ENCODE measurements at places on chromosomes 3 and 15.

- no peak for DNase-seq
These were observed 29.4 kb downstream of the DLG1 start for GRCh38 chr3:197269024-197269423.

DNA sequence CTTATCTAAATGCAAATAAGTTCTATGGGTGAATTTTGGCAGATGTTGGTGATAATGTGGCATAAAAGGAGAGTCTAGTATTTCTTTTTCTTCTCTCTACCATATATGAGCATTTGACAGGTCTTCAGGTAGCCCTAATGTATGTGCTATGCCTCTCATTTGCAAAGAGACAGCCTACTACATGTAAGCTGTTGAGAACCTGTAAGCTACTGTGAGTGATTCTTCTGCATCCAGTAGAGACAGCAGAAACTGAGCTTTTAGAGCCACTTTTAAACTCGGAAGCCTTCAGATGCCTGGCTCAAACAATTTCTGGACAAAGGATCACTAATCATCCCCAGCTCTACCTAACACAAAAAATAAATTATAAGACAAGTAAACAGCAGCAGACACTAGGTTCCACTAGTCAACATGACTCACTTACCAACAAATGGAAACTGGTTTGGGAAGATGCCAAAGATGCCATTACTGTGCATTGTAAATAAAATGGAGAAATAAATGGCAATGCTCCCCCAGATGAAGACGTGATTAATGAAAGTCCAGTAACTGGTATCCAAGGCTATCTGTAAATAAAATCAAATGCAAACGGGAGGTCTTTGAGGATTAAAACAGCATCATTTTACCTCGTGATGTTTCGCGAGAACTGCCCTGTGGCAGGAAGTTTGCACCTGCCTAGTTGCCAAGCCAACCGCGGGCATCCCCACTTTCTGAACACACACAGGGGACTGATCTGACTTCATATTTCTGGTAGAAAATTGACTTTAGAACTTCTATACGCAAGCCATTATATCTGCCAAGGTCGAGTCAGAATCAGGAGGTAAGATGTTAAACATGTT is 245.3 kb downstream of the DTWD1 start:
- DNase-seq, result no peak

DNA sequence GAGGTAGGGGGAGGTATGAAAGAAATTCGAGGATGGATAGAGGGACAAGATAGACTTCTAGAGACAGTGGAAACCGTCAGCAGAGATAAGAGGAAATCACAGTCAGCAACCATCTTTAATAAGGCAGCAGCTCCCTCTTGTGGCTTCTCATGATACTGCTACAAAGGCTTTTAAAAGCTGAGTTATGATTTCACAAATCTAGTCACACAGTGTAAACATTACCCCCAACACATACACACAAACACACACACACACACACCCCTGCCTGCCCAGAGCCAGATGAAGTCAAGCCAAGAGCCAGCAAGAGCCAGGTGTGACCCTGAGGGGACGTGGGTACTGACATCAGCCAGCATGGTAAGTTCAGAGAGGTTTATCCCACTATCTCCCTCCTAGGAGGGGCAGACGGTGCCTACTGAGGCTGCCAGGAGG is 18.9 kb upstream of the TGM5 start:
- peak; percentile 45 for DNase-seq

GRCh38 chr3:193743702-193744047 is 150.7 kb downstream of the OPA1 start:
- no peak for DNase-seq

DNA sequence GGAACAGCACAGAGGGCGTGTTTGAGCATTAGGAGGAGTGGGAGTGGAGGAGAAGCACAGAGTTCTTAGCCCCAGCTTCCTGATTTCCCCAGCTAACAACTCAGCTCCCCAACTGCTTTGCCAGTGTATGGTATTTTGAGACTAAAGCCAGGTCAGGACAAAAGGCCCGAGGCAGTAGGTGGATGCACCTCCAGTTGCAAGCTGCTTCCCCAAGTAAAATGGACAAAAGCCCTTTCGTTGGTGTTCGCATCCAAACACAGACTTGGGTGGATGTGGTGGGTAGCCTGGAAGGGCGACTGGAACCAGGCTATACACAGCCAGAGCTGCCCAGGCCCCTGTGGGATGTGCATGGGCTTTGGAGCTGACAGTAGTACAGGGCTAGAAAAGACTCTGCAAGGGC is 12.3 kb upstream of the EHD4 start:
- no peak for DNase-seq

GRCh38 chr3:123611082-123611481 is 26.2 kb upstream of the HACD2 start:
- no peak for DNase-seq

DNA sequence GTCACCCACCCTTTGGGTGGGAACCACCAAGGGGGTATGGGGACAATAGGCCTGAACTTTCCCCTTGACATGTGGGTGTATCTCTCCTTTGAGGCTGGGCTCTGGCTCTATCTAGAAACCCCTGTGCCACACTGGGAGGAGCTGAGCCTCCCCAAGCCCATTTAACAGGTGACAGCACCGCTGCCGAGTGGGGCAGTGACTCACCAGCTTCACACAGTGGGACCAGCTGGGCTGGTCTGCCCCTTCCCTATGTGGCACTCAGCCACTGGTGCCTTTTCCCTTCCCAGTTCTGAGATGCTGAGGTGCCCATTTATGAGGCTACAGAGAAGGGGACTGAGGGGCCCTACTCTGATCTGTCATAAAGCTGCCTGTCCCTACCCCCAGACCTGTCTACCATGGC is 5.1 kb downstream of the PSTPIP1 start:
- no peak for DNase-seq

- DNase-seq, result no peak
These were observed 176.3 kb downstream of the MEIS2 start for GRCh38 chr15:36924034-36924433.

DNA sequence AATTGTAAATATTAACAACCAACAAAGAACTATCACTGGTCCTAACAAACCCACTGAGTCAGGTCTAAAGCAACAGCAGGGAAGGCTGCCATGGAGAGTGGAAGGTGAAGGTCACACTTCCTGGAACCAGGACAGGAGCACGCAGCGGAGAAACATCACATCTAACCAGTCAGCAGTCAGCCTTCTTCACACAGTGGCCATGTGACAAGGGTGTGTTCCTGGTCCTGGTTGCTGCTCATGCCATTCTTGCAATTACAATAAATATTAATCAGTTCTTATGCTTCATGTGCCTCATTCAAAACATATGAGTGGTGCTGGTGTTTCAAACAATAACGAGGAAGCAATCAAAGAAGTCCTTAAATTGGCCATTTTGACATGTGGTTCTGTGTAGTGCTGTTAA is 162.8 kb downstream of the ARRDC4 start:
- no peak for DNase-seq

DNA sequence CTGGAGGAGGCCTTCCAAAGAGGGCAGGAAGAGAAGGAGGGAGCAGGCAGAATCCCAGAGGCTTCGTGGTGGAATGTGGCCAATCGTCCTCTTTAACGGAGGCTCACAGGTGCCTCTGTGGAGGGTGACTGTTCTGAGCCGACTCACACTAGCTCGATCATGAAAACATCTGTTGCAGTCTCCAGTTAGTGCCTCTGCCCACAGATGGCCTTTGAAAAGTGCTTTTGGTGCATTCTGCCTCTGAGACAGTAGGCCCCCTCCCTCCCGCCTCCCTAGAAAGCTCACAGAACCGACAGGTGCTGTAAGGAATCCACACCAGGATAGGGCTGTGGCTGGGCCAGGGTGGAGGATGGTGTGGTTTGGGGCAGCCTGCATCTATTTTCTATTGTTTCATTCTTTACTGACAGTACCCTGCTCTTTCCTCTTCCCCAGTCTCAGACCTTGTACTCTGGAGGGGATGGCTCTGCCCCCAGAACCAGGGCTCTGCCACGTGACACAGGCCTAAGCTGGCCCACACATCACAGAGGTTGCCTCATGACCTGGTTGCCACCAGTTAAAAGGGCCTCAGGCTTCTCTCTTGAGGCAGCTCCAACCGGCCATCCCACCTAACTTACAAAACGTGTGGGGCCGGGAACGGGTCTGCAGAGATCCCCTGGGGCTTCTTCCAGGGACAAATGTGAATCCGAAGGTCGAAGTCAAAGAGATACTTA is 27.2 kb upstream of the PIGZ start:
- DNase-seq, result no peak

GRCh38 chr3:38702231-38702630 is 52.7 kb upstream of the SCN5A start:
- no peak for DNase-seq

DNA sequence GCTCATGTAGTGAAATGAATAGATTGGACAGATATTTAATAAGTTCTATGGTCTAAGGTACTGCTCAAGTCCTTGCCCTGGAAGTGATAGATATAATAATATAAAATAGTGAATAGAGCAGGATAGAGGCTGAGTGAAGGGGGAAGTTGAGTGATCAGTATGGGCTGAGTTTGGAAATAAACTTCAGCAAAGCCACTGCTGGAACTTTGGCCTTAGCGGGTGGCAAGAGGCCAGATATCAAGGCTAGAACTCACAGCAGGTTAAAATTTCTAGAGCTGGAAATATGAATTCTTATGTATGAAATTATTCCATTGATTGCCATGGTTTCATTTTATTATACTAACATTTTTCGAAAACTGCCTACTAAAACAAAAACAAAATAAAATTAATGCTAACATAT is 267.6 kb upstream of the DPH6 start:
- DNase-seq, result no peak

DNA sequence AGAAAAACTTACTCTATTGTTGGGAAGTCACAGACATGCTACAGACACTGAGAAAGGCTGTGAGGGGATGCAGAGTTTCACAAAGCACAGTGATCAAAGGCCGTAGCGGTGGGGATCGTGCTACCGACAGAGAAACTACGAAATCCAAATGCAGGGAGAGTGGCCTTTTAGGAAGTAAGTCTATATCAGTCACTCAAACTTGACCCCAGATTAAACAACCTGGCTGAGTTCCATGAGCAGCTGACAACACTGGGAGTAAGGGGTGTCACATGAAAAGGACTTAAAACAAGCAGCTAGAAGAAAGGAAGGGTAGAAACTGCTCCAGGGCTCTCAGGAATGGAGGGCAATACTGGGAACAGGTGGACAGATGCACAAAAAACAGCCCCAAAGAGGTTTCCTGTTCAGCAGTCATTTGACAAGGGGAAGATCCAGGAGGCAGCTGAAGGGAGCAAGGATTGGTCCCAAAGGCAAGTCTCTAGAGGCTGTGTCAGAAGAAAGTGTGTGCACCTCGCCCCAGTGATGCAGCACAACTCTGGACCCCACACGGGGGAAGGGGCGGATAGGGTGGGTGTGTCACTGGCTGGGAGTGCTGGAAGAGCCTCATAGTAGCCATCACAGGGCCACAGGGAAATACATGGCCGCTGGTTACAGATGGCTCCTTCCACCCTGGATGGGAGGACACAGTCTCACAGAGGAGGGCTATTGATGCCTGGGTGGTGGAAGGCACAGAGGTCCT is 20.3 kb upstream of the HDAC11 start:
- no peak for DNase-seq

Measured in effector CD4-positive, alpha-beta T cell (primary cell).